ENCODE measurements at places on chromosomes 1 and 21.

DNA sequence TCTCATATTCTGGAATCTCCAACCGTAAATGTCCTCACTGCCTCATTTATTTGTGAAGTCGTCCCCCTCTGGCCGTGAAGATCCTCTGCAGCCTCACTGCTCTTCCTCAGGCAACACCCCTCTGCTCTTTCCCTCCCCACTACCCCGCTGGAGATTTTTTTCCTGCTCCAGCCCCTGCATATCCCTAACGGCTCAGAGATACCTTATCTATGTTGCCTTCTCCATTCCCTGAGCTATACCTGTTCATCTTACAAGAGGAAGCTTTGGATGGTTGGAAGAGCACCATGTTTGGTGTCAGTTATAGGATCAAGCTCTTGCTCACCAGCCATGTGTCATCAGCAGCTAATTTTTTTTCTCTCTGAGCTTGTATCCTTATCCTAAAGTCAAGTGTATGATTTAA, 26.4 kb downstream of the LRRC8B start:
- no peak for DNase-seq

- DNase-seq = no peak
Measured at GRCh38 chr1:51170342-51170741, 65.7 kb upstream of the RNF11 start.

DNA sequence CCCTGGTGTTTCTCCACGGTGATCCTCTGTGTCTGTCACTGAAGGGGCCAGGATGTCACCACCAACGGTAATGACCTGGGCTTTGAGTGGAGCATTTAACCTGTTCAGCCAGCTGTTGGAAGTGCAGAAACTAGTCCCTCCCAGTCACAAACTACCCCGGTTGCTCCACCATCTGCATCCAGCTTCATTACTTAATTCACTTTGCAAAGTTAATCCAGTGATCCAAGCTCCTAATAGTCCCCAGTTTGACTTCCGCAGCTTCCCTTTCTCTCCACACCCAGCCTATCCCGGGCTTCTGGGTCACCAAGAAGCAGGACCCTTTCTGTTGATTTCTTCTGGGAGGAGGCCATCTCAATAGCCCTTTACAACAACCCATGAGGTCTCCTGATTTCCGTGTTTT, 63.5 kb downstream of the MDM4 start:
- DNase-seq = no peak

GRCh38 chr1:171420810-171421209, 64.5 kb upstream of the PRRC2C start:
- peak; percentile 14 for DNase-seq

GRCh38 chr1:167474191-167474641, 44.1 kb downstream of the CD247 start:
- no peak for DNase-seq

DNA sequence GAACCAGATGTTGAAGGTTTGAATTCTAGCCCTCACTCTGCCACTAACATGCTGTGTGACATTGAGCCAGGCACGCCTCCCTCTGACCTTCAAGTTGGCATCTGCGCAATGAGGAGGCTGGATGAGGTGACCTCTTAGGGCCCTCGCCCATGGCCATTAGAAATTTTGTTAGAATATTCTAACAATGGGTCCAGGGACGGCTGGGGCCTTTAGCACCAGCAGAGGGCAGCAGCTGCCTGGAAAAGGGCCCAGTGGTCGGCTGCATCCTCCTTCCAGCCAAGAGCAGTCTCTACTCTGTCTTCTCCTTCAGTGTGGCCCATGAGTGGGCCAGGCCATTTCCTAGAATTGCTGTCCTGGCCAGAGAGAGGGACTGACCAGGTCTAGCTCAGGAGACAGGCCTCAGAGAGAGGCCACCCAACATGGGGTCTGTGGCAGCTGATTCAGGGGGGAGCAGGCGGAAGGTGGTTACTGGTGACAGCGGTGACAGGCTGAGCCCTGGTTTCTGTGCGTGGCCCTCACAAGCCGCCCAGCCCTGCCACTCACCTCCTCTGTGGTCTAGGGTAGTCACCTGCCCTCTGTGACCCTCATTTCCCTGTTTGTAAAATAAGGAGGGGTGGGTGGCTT, 101.3 kb upstream of the ACTL8 start:
- no peak for DNase-seq

DNA sequence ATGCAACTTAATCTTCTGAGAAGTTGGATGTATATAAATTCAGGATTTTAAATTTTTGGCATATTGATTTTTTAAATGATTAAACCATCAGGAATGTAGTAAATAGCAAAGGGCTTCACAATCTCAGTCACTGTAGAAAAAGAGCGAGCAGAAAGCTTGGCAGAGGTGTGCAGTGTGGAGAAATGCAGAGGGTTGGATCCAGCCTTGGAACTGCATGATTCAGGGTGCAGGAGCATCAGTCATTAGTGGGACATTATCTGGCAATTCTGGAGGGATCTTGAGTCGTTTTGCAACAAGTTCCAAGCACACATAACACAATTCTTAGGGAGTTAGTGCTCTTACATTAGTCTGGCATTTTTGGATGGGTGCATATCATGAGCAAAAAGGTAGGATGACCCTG, 267.9 kb downstream of the PLA2G4A start:
- DNase-seq = no peak

DNA sequence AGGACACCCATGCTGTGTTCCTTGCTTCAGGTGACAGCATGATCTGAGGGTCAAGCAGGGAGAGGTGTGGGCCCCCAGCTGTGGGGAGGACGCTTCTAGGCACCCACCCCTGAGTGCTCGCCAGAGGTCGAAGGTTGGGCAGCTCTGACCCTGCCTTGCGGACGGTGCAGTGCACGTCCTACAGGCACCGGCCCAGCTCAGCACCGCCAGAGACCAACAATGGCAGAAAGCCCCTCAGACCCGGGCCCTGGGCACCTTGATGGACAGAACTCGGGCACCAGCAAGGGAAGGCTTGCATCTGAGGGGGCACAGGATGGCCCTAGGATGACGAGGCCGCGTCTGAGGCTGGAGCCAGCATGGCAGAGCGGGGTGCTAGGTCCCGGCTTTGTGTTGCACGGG, 24.7 kb downstream of the NADK start:
- no peak for DNase-seq

DNA sequence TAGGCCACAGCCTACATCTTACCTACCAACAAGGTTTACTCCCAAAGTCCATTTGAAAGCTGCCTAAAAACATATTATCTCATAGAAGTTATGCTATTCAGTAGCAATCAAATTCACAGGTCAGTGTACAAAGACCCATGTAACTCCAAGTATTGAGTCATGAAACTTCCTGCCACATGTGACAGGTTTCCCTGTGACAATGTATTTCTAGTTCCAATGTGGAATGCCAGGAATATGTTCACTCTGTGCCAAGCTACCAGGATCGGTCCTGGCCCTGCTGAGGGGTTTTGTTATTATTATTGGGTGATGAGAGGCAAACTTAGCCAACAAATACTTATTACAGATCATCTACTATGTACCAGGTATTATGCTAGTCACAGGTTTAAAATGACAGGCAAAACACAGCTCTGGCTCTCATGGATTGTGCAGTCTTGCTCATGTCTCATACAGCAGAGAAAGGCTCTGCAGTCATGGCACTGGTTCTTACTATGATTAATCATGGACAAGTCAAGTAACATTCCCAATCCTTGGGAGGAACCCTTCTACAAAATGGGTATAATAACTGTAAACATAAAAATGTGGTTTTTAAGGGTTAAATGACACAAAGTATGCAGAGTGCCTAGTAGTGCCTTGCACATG, 22.5 kb downstream of the DPH5 start:
- DNase-seq = no peak

DNA sequence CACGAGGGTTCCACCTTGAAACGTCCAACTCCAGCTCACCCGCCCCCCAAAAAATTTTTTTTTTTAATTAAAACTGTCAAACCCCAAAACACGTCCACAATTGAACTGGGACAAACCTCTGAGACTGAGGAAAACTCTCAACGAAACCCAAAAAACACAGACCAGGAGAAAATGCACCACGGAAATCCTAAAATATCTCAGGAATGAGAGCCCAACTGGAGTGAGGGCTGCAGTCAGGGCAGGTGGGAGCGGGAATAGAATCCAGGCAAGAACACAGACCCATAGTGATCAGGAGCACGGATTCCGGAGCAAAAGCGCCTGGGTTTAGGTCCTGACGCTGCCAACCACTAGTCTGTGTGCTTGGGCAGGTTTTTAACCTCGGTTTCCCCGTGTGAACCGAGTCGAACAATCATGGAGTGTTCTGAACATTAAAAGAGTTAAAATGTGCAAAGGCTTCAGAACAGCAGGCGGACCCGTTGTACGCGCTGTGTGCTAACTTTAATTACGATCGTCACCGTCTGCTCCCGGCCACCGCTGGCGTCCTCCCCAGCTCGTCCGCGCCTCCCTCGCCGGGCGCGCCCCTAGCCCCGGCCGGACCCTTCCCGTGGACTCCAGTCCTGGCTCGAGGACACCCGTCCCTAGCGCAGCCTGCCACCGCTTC, 624 bp downstream of the ARHGAP29 start:
- DNase-seq = no peak

- DNase-seq = no peak
Measured at GRCh38 chr1:228085287-228085951, 2.9 kb downstream of the ARF1 start.

- DNase-seq = no peak
Measured at GRCh38 chr1:2231532-2232254, 3.6 kb downstream of the SKI start.

- DNase-seq = no peak
Measured at GRCh38 chr1:196774175-196774574, 465 bp upstream of the CFHR3 start.

DNA sequence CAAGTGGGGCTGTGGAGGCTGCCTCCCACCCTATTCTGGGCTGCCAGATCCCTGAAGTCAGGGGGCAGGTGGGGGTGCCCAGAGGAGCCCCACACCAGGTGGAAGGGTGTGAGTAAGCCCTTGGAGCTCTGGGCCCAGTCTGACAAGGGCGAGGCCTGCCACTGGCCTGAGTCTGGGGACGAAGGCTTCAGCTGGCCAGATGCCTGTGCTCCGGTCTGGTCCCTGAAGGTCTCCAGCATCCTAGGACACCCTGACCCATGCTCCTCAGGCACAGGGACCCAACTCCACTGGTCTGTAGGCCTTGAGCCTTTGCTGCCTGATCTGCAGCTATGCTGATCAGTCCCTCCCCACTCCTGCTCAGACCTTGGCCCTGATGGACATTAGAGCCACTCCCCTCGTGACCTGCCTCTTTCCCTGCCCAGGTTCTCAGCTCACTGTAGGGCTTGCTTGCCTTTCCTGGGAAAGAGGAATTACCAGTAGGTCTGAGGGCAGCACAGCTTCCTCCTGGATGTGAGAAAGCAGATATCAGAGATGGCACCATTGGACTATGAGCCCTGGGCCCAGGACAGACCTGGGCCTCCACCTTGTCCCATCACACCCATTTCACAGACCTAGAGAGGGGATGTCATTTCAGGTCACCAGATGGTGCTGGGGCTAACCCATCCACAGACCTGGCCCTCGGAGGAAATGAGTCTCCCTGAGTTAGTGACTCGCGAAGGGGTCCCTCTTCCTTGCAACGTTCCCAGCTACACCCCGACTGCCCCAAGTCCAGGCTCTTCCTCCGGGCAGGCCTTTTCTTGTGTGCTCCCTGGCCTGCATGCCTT, 32.8 kb upstream of the CSF3R start:
- no peak for DNase-seq

- DNase-seq = no peak
Measured at GRCh38 chr1:115694805-115695204, 53.0 kb downstream of the VANGL1 start.

Data from GM06990 (cell line).